Fibroblast of villous mesenchyme (primary cell): ENCODE measurements at places on chromosomes 7 and 10. TPM values are rescaled to one million over a fixed set of nuclear protein-coding genes. Genes with fewer than 3 reads are reported as not detected.

Gene RET
- total RNA-seq: 0.43 and 1.3 TPM in 2 replicates

Gene EPO
- not detected in 2 replicates for total RNA-seq

Gene CALML3
- not detected in 2 replicates for total RNA-seq

Gene TAS2R3
- 1.3 and 1.7 TPM in 2 replicates for total RNA-seq

Gene NFE2L3
- 6.1 and 6.9 TPM in 2 replicates for total RNA-seq
